NCI-H2227 treated with DMSO at 0.1 percent for 48 hours (cell line): ENCODE measurements at places on chromosomes 12 and 14.

DNA sequence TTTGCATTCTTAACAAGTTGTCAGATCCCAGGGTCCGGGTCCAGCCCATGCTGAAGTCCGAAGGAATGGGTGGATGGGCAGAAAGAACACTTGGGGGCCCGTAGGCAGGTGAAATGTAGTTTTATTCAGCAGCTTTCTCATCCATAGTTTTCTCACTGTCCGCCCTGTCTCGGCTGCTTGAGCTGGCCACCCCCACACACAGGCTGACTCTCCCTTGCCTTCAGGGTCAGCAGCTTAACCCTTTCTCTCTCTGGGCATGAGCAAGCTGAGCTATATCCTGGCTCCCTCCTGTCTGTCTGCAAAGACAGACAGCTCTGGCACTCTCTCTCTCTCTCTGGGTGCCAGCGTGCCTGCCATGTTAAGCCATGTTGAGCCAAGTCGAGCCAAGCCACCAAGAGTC, 163.9 kb downstream of the PTCSC3 start:
- DNase-seq = no peak

DNA sequence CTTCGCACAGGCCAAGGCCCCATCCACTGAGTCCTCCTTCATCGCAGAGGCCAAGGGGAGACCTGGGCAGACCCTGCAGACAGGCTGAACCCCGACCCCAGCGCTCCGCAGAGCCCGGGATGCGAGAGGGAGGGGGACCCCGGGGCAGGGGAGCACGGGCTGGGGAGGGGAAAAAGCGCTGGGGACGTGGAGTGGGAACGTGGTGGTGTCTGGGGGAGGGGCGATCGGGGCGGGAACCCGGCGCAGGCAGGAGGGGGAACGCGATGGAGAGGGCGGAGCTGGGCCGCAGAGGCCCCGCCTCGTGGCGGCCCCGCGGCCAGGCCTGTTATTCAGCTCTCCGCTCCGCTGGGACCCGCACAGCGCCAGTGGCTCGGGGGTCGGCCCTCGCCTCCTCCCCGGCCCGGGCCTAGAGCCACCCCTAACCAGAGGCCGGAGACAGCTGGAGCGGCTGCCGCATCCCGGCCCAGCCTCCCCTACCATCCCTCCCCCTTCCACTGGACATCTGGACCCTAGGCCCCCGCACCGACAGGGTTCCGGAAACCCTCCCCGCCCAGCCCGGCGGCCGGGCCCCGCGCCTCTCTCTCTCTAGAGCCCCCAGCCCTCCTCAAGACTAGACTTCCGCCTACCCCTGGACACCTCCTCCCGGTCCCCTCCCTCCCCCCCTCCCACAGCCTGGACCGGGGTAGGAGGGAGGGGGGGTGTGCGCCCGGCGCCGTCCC, at the start of gene ARHGEF25:
TSS of gene ARHGEF25 (plus strand) at position 328 of the 719 bp plus-strand sequence. CDS start 460 bp downstream, outside the sequence.
- DNase-seq = peak; percentile 41

- DNase-seq = no peak
Observed at GRCh38 chr14:71475916-71476315, 456.3 kb upstream of the RGS6 start.

- no peak for DNase-seq
Observed at GRCh38 chr14:61512026-61512834, 183.1 kb upstream of the HIF1A start.

- peak; percentile 19 for DNase-seq
Observed at GRCh38 chr12:121512561-121512960, 68.3 kb downstream of the KDM2B start.

- DNase-seq = no peak
Observed at GRCh38 chr12:108881953-108882352, 2.1 kb downstream of the DAO start.

- no peak for DNase-seq
Observed at GRCh38 chr12:78802593-78802992, 62.0 kb upstream of the SYT1 start.

DNA sequence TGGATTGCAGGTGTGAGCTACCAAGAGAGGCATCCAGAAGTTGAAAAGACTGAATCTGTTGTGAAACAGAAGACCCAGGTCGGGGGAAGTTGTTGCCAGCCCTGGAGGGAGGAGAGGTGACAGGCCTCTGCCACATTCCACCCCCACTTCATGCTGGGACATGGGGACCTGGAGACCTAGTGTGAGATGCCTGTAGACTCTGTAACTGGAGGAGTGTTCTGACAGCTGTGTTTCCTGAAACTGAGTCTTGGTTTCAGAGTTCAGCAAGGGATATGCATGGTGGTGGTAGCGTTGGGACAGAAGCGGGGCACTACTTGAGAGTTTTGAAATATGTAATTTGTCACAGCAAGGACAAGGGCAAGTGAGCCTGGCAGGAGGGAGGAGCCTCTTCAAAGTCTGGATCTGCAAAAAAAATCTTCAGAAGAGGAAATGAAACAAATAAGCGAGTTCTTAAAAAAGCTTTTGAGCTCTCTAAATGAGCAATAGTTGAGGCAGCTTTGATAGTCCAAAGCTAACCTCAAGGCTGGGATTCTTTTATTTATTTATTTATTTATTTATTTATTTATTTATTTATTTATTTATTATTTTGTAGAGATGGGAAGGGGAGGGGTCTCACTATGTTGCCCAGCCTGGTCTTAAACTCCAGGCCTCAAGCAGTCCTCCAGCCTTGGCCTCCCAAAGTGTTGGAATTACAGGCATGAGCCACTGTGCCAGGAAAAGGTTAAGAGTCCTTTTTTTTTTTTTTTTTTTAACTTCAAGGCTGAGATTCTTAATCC, 58.9 kb upstream of the EEA1 start:
- no peak for DNase-seq

DNA sequence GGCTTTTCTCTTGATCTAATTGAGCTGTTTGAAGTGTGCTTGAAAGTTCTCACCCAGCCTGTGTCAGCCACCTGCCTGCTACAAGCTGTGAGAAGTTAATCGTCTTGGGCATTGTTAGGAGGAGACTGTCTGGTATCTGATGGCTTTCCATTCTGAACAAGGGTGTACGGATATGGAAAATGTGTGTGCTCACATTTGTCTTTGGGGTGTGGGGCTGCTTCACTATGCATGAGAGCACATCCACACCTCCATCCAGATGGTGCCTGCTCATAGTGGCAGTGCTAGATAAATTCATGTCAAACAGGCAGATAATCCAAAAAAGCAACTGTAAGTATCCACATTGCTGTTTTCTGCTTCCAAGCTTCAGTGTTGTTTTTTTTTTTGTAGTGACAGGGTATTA, 462.2 kb downstream of the DIO2 start:
- no peak for DNase-seq

DNA sequence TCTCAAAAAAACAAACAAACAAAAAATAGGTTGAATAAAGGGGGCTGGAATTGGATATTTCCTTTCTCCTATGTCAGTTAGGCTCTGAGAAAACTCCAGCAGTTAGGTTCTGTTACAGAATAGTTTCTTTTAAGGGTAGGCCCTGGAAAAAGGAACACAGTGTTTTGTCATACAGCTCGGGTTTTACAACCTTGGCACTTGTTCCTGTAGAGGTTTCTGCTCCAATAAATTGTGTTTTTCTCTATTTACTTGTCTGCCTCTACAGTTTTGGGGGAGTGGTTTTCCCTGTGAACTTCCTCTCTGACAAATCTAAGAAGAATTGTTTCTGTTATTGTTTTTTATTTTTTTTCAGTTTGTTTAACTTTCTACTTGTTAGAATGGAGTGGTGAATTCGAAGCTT, 167.6 kb downstream of the ACSS3 start:
- no peak for DNase-seq

DNA sequence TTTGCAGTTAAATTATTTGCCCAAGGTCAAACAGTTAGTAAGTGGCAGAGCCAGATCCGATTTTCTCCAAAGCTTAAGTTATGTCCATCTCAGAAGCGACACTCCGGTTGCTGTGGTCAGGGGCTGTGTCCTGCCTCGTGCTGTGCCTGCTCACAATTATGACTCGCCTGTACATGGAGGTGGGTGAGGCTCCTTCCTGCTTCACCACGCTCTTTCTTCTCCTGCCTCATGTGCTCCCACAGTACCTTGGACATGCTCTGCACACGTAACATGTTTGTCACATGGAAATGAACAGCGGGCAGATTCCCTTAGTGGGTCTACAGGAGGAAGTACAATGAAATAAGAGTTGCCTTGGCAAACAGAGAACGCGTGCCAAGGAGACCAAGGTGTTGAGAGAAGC, 62.2 kb upstream of the CCND2 start:
- DNase-seq = no peak

GRCh38 chr14:24422261-24422660, 7.2 kb downstream of the CBLN3 start:
- no peak for DNase-seq

GRCh38 chr12:131642101-131642540, 68.8 kb upstream of the SFSWAP start:
- DNase-seq = no peak

- DNase-seq = peak; percentile 39
Observed at GRCh38 chr14:99564256-99564925, 39.6 kb downstream of the CCDC85C start.

GRCh38 chr12:14756334-14757143, 46.7 kb downstream of the WBP11 start:
- peak; percentile 22 for DNase-seq

DNA sequence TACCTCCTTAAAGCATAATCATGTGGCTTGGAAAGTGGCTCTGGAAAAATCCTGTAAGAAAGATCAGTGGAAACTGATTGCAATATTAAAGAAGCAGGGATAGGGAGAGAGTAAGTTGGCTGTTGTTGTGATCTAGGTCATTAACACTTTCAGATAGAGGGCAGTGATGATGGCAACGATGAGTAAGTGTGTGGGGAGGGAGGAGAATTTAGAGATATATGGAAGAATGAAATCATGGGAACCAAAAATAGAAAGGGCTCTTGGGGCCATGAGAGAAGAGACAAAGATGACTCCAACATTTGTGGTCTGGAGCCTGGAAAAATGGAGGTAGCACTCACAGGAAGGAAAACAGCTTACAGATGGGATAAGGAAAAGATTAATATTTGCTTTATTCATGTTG, 23.3 kb downstream of the SNRPF start:
- DNase-seq = no peak

GRCh38 chr14:50407111-50407812, 10.6 kb upstream of the CDKL1 start:
- DNase-seq = no peak

DNA sequence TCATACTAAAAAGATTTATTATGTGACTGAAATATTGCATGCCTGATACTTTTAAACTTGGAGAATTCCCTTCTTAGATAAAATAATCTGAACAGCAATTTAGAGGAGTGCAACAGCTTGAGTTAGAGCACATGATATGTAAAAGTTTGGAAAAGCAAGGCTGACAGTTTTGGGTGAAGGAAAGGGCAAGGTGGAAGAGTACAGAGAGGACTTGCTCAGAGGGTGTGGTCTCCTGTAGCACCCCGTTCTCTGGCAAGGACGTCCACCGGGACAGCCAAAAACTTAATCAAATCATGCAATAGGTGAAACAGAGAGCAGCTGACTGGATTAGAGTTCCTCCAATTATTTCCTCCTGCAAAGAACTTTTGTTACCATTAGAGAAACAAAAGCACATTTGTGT, 65.2 kb upstream of the PDZRN4 start:
- DNase-seq = no peak

- no peak for DNase-seq
Observed at GRCh38 chr12:113208041-113208934, 13.0 kb upstream of the TPCN1 start.

- no peak for DNase-seq
Observed at GRCh38 chr14:83838226-83838625, 1691.7 kb upstream of the FLRT2 start.

DNA sequence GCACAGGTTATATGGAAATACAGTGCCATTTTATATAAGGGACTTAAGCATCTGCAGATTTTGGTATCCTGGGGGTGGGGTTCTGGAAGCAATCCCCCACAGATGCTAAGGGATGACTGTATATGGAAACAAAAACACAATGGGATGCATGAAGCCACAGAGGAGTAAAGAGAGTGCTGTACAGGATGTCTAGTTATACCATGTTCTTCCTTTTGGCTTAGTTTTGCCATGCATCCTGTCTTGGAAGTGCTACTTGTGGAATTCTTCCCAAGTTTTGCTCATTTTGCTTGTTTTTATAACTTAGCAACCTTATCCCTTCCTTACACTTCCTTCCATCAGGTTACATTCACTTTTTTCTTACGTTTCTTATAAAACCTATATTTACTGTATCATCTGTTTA, 55.6 kb downstream of the TRMT5 start:
- DNase-seq = no peak

GRCh38 chr12:121217761-121218160, 7.8 kb downstream of the P2RX4 start:
- no peak for DNase-seq

DNA sequence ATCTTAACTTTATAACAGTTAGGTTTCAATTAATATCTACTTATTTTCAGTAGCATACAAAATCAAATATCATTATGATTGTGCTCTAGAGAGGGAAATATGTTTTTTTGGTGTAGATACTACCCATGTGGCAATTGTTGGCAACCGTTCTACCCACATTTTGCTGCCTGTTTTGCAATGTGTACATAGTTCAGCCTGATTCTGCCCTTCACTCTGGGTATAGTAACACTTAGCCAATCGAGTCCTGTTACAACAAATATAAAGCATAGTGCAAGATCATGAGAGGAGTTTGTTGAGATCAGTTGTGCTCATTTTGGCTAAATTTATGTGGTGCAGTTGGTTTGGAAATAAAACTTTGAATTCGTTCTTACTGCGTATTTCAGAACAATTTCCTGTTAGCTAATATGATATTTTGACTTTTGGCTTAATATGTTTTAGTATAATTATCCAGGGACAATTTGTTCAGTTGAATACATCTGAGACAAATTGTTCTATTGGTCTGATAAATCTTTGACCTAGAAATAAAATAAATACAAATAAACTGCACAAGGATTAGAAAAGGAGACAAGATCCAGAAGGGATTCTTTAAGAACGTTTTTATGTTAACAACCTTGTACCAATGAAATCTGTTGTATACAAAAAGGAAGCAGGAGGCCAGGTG, 76.9 kb downstream of the ATF7IP start:
- no peak for DNase-seq

DNA sequence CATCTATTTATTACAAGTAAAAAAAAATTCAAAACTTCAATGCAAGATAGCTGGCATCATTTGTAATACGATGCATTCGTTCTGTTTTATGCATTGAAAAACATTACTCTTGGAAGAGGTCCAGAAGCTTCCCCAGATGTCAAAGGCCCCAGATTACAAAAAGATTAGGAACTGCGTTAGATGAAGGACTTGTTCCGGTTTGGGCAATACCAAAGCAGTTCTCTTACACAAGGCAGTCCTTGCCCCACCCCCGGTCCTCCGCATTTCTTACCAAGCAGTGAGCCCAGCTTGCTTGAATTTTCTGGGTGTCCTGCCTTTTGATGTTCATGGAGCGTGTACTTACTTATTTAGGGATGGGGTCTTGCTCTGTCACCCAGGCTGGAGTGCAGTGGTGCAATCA, 4.8 kb upstream of the HVCN1 start:
- no peak for DNase-seq

DNA sequence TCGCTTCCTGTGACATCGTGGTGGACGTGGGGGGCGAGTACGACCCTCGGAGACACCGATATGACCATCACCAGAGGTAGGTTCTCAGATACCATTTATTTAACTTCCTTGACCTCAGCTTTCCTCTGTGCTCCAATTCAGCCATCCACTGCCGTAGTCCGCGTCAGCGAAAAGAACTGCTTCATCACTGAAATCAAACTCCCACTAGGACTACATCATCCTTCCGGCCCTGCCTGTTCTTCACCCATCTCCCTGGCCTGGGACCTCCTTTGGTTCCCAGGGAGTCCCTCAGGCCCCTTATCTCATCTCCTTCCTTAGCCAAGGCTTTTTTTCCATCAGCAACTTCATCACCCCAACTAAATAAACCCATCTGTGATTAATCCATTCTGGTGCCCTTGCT, 692 bp downstream of the MYG1 start:
- no peak for DNase-seq
